ENCODE measurements at places on chromosomes 13 and 19.

DNA sequence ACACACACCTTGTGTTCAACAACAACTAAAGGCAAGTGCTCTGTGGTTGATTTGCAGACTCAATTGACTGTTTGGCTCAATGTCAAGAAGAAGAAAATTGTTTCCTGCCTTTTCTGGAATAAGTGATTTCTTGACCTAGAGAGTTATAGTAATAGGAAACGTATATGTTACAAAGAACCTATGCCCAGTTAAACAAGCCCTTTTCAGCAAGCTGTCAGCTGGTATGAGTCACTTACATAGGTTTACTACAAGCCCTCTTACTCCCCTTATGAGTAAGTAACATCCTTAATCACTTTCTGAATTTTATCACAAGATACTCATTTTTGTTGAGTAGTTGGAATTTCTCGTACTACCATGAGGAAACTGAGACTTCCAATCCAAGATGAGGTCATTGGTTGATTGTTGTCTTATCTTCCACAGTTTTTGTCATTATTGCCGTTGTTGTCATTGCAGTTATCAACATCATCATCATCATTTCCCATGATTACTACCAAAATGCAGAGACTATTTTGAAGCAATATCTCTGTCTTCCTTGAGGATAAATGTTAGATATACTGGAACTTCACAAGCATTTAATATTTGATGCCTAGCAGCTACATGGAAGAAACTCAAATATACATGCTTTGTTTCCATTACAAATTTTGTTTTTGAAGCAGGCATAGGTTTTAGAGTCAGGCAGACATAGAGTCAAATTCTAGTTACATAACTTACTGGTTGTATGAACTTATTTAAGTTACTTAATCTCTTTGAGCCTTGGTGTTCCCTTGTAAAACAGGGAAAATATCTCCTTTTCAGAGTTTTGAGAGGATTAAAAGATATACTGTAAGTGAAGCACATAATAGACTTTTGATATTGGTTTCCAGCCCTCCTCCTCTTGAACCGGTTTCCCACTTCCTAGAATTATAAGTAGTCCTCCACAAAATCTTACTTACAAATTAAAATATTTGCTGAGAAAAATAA, 106.0 kb downstream of the RAP2A start:
- DNase-seq = no peak

- DNase-seq = no peak
Measured at GRCh38 chr13:36919833-36920615, at the start of gene SMAD9. TSS of gene SMAD9 (minus strand) at chr13:36920238. CDS start at chr13:36879689, 40,549 bp downstream.

DNA sequence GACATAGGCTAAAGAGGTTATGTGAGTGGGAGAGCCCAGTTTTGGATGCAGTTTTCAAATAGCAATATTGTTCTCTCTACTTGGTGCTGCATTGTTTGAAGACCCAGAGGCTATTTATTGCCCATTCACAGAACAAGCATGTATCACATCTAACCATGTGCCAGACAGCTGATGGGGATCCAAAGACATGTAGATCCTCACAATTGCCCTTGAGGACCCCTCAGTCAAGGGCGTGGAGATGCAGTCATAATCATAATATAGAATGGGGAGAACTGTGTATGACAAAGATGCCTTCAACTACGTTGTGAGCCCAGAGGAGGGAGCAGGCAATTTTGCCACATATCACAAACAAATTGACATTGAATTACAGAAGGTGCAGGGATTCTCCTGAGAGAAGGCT, 70.5 kb downstream of the NHLRC3 start:
- no peak for DNase-seq

GRCh38 chr13:46062185-46062584, 9.6 kb upstream of the ZC3H13 start:
- no peak for DNase-seq

- DNase-seq = no peak
Measured at GRCh38 chr19:51317376-51317775, 5.9 kb downstream of the IGLON5 start.

- no peak for DNase-seq
Measured at GRCh38 chr13:36520111-36520510, 87.8 kb downstream of the CCNA1 start.

DNA sequence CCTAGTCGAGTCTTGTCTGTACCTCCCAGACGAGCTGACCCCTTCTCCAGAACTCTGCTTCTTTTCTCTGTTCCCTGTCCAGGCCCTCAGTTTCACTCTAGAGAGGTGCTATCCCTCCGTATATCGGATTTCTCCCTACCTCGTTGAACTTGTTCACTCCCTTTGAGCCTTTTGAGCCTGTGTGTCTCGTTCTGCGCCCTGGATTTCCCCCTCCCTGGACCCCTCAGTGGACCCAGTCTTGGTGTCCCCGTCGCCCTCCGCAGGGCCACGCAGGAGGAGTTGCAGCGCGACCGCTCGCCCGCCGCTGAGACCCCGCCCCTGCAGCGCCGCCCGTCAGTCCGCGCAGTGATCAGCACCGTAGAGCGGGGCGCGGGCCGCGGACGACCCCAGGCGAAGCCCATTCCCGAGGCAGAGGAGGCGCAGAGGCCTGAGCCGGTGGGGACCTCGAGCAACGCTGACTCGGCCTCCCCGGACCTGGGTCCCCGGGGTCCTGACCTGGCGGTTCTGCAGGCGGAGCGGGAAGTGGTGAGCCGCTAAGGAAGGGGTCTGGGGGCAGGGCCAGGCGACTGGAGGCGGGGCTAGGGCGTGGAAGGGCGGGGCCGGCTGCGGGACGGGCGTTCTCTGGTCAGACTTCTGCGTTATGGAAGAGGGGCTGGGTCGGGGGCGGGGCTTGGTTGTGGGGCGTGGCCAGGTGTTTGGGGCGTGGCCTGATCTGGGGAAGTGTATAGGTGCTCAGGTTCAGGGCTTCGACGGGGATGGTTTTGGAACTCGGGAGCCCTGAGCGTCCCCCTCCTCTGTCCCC, 5.5 kb downstream of the EPS8L1 start:
- DNase-seq = peak; percentile 89

GRCh38 chr13:74229242-74229641, 95.0 kb upstream of the KLF12 start:
- no peak for DNase-seq

- no peak for DNase-seq
Measured at GRCh38 chr13:26051231-26051656, 572 bp downstream of the SHISA2 start.

- DNase-seq = peak; percentile 71
Measured at GRCh38 chr19:49590971-49591730, at the start of gene PRR12. TSS of gene PRR12 (plus strand) at chr19:49591182. CDS start at chr19:49591655, 473 bp downstream.
